ENCODE measurements at places on chromosomes 4 and X. TPM values are rescaled to one million over a fixed set of nuclear protein-coding genes. Genes with fewer than 3 reads are reported as not detected.

The C4orf50 gene
- total RNA-seq: under 0.01 TPM

DNA sequence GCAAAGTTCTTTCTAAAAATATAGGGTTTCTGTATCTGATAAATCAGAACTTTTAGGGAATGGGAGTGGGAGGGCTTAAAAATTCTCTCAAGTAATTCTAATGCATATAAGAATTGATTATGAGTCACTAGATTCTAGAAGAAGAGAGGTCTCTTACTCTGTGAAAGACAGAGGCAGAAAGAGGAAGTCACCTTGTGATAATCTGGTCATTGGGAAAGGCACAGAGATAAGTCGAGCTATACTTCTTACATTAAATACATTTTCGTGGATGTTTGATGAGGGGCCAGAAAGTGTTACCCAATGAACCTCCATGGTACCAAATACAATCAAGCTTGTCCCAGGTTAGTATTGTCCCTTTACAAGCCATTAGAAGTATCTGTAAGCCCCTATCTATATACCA, 134.4 kb downstream of the MAD2L1 start:
- no peak overlapping the region for H3K27ac ChIP-seq
- no peak for DNase-seq
- no peak overlapping the region for H3K4me3 ChIP-seq
- H3K4me1 ChIP-seq: no peaks in the 10 kb centered on the region

GRCh38 chrX:136097871-136098805, 49.2 kb upstream of the FHL1 start:
- H3K36me3 ChIP-seq: no peaks in the 10 kb centered on the region
- DNase-seq: no peak
- no peak overlapping the region for H3K4me3 ChIP-seq
- H3K27ac ChIP-seq: no peak overlapping the region
- no peaks in the 10 kb centered on the region for H3K4me1 ChIP-seq
- peaks cover 16% of the 10 kb centered on the region for H3K27me3 ChIP-seq

The CLCN4 gene
- total RNA-seq: 2.9 TPM

DNA sequence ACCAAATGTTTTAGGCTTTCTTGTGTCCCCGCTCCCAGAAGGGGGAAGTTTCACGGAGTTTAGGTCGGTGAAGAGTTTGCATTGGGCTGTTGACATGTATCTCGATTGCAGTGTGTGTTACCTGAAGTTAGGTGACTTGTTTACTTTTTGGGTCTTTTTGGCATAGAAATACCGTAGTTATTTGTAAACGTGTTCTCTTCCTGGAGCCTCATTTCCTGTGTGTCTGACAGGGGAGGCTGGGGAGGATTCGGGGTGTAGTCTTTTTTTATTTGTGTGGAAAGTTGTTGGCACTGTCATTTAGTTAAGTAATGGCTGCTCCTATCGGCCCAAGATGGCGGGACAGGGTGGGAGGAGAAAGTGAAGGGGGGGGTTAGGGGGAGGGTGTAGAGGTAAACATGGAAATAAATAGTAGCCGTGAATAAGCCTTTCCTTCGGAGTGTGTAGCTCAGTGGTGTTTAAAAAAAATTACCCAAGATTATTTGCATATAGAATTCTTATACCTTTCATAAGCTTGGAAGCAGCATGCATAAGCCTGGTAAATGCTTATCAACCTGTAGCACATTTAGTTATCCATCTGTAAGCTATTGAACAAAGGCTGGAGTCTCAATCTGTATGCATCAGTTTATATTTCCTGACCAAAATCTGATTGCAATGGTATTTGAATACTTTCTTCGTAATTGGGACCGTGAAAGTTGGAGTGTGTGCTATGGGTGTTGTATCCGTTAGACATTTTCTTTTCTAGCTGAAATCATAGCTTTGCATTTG, 1.6 kb downstream of the KDM6A start:
- peaks cover 3% of the 10 kb centered on the region for H3K4me1 ChIP-seq
- no peaks in the 10 kb centered on the region for H3K36me3 ChIP-seq
- H3K27ac ChIP-seq: peak overlapping the region; percentile 100
- DNase-seq: no peak
